Activated CD8-positive, alpha-beta memory T cell treated with anti-CD3 and anti-CD28 coated beads for 48 hours (primary cell): ENCODE measurements at places on chromosomes 12 and 14.

- DNase-seq, result no peak
Observed at GRCh38 chr12:45296046-45296586, 80.2 kb downstream of the ANO6 start.

GRCh38 chr12:6542209-6543009 lies 8.1 kb downstream of the GAPDH start:
- no peak for DNase-seq

- DNase-seq, result no peak
Observed at GRCh38 chr14:99230208-99231151, 41.5 kb downstream of the BCL11B start.

- DNase-seq, result no peak
Observed at GRCh38 chr12:101909646-101910045, 32.3 kb downstream of the DRAM1 start.

GRCh38 chr12:66964629-66965028 lies 285.8 kb upstream of the GRIP1 start:
- DNase-seq, result no peak

DNA sequence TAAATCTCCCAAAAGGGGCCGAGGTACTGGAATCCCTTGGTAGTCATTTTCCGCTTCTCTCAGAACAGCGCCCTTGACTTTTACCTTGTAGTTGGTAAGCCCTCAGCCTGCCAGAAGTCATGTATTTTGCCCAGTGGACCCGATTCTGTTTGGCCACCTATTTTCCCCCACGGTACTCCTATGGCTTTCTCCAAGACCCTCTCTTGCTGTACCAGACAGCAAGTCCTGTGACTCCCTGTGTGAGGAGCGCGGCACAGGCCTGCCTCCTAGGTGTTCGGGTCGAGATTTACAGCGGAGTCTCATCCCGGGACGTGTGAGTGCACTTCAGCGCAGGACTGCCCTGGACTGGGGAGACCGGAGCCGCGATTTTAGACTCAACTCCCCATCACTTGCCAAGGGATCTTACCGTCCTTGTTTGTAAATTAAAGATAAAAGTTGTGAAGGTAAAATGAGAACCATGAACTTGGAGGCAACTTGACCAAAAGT lies 1.1 kb upstream of the MBD6 start:
- DNase-seq, result no peak
